ENCODE measurements at places on chromosomes 2 and 18.

GRCh38 chr2:222521099-222521498, 96.8 kb downstream of the SGPP2 start:
- DNase-seq: no peak

DNA sequence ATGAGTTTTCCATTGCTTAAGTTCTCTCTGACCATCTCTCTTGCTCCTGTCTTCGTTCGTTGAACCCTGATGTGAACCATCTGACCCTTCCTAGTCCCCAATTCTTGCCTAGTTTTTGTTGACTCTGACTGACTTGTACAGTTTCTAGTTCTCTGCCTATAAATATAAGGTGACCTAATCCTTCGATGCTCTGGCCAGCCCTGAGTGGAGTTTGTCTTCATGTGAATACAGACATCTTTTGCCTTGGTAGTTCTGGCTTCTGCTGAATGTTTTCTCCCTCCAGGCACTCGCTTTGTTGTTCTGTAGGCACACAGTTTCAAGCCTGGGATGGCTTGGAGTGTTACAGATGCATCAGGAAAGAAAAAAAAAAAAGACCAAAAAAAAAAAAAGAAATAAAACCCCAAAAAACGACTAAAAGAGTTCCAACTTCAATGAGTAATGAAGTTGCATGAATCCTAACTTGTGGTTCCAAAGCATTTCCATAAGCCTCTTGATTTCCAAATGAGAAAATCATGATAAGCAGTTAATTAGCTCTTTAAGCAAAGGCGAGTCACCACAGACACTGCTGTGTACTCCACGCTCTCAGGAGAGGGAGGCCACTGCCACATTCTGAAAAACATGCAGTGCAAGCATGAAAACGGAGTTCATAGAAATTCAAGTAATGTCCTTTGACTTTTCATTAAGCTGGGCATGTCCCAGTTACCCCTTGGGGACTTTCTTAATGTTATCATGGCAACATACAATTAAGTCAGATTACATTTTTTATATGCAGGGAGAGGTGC, 165.2 kb downstream of the TDRD15 start:
- no peak for DNase-seq

DNA sequence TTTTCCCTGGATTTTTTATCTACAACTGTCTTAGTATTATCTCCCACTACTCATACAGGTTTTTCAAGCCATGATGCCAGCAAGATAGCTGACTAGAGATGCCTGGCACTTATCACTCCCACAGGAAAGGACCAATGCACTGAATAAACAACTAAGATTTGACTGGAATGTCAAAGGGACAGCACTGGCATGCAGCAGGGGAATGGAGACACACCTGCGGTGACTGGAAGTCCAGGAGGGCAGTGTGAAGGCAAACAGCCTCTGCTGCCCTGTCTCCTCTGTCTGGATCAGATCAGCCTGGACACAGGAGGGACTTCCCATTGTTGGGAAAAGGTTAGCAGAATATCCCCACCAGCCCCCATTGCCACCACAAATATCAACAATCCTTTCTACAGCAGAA, 85.1 kb downstream of the TMEM237 start:
- DNase-seq: no peak

- no peak for DNase-seq
Observed at GRCh38 chr2:134718817-134719814, at the start of gene TMEM163. TMEM163 (minus strand) TSS chr2:134719000.

DNA sequence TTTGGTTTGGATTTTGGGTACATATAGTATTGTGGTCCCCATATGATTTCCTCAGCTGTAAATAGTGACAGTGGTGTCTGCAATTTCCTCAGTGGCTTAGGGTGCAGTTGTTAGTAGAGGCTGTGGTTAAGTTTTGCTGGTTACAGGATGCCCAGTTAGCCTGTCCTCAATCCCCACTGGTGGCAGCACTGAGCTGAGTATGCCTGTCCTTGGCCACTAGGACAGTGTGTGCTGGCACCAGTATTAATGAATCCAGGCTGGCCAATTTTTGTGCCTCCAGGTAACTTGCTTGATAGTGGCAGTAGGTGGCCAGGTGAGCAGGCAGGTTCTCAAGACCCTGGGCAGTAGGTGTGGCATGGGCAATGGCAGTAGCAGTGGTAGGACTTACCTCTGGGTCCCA, 973.1 kb downstream of the TMEM182 start:
- DNase-seq: no peak

DNA sequence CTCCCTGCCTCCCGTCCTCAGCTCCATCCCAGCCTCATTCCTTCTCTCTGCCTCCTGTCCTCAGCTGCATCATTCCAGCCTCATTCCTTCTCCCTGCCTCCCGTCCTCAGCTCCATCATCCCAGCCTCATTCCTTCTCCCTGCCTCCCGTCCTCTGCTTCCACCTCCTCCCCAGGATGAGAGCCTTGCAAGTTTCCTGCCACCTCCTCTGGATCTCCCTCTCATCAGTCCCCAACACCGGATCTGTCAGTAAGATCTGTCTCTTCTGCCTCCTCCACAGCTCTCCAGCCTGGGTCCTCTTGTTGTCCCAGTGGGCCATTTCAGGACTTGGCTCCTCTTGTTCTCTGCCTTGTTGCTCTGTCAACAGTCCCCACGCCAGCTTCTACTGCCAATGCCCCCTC, 130.9 kb downstream of the NDUFA10 start:
- no peak for DNase-seq

DNA sequence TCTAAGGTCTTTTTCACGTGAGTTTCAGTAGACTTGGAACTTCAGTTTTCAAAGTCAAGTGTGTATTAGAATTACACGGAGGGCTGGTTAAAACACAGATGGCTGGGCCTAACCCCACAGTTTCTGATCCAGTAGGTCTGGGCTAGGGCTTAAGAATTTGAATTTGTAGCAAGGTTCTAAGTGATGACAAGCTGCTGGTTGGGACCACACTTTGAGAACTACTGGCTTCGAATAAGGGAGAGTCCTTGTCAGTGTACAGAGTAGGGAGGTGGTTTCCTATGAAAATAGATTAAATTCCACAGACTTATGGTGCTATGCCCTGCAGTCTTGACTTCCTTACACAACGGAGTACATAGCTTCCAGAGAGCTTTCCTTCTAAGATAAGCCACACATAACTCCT, 4.5 kb downstream of the RHOB start:
- no peak for DNase-seq

DNA sequence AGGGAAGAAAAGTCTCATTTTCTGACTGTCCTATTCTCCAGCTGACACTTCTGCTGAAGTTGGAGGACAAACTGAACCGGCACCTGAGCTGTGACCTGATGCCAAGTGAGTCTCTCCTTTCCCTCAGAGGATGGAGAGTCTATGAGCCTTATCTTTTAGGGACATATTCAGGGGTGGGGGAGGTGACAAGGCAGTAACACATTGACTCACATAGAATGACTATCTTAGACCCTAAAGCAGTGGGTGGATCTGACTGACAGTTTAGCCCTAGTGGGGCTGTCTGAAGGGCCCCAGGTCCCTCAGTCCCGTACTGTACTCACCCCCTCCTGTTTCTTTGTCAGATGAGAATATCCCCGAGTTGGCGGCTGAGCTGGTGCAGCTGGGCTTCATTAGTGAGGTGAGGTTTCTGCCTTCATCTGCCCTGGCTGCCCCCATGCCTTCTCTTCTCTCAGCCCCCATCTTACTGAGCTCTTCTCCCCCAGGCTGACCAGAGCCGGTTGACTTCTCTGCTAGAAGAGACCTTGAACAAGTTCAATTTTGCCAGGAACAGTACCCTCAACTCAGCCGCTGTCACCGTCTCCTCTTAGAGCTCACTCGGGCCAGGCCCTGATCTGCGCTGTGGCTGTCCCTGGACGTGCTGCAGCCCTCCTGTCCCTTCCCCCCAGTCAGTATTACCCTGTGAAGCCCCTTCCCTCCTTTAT, 805 bp upstream of the KRTCAP3 start:
- DNase-seq: no peak

GRCh38 chr2:199851883-199852282, 891 bp upstream of the FTCDNL1 start:
- DNase-seq: no peak

- no peak for DNase-seq
Observed at GRCh38 chr2:36059691-36060090, 295.9 kb upstream of the CRIM1 start.

DNA sequence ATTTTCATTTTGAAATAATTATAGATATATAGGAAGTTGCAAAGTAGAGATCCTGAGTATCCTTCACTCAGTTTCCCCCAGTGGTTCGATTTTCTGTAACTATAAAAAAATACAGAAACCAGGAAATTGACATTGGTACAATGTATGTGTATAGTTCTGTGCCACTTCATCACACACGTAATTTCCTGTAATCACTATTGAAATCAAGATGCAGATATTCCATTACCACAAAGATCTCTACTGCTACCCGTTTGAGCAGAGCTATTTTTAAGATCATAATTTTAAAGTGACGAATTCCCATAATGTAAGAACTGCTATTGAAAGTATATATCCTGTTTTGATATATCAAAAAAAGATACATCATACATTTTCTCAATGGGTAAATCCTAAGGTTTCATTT, 142.3 kb downstream of the BABAM2 start:
- no peak for DNase-seq

DNA sequence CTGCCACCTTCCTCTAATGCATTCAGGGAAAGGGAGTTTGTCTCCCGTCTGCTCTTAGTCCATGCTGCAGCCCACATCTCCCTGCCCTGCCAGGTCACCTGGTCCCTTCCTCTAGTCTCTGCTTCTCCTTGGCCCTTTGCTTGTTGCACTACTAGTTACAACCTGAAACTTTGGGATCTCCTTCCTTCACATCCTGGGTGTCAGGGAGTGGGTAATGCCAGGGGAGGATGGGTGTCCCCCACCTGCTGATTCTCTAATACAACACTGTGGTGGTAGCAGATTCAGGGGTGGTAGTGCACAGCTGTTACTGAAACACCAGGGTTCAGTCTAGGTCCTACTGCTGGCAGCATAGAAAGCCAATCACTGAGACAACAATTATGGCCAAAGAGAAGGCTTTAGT, 31.2 kb upstream of the COX7A2L start:
- no peak for DNase-seq

DNA sequence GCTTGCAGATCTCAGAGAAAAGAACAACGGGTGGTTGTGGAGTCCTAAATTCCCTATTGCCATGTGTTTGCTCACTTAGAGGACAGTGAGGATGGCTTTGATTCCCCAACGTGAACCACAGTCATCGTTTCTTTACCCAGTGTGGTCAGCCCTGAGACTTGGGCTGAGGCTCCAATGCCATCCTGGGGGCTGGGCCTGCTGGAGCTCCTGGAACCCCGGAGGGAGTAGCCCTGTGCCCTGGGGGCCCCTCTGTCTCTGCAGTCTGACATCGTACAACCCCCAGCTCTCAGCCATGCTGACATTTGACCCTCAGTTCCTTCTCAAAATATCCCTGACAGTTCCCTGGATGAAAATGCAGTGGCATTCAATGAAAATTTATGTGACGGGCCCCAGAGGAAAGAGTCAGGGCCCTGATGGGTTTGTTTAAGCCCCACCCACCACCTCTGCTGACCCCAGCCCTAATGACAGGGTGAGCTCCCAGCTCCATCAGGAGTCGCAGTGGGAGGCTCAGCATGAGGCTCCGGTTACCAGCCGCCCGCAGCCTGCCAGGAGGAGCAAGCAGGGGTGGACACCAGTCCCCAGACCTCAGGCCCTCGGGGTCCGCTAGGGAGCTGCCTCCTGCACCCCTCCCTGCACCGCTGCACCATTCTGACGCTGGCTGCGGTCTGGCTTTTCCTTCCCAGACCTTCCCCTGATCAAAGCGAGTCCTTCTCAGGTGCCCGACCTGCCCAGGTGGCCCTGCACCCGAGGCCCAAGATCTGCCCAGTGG, 120.9 kb downstream of the TWIST2 start:
- no peak for DNase-seq

DNA sequence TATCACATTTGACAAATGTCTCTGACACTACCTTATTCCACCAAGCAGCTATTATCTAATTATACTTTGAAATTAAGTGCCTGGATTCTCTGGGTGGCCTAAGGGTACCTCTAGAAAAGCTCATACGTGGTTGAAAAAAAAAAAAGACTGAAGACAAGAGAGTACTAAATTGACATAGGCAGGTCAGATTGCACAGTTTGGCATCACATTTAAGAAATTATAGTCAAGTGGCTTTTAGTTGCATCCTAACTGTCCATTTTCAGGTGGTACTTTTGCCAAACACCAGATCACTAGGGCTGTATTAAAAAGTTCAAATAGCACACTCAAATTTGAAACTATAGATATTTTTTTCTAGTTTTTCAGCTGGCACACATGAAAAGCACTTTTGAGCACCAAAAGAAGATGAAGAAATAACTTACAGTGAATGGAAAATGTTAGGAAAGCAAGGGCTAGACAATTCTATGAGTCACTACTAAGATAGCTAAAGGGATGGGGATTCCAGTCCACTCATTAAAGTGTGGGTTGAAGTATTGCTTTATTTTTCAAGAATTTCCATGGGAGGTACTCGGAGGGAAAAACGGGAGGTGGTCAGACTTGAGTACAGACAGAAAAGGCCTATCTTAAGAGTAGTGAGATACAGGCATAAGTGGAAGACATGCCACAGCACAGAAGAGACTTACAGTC, 106.5 kb upstream of the COL5A2 start:
- DNase-seq: no peak

GRCh38 chr18:74069178-74070050, 78.2 kb downstream of the FBXO15 start:
- no peak for DNase-seq

GRCh38 chr2:10783421-10783820, 29.2 kb downstream of the PDIA6 start:
- no peak for DNase-seq

DNA sequence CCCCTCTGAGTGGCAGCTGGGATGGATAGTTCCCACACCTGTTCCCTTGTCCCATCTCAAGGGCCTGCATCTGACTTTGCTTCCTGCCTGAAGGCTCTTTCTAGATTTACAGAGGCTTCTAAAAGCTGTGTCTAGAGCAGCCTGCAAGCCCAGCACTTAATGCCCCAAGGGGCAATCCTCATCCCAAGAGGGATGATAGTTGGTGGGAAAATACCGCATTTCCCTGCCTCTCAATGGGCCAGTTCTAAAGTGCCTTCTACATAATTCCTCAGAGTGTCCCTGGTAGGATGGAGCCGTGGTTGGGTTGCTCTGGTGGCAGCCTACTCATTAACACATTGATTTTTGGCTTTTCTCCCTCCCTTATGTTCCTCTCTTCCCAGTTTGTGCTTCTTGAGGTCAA, 29.5 kb downstream of the LAMA3 start:
- no peak for DNase-seq

- no peak for DNase-seq
Observed at GRCh38 chr2:158970241-158970751, 1.9 kb downstream of the TANC1 start.

DNA sequence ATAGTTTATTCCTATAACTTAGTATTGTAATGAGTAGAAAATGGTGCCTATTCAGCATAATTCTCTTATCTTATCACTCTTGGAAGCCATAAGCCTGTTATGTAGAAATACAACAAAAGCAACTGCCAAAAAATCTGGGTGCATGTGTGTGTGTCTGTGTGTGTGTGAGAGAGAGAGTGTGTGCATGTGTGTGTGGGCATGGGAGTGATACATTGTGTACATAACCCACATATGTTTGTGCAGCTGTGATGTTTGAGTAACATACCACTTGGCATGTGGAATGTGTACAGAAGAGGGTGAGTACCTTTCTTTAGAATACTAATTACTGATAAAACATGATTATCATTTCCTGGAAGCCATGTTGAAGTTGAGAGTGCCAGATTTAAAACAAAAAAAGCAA, 642.3 kb upstream of the SYT4 start:
- DNase-seq: no peak
